ENCODE measurements at places on chromosomes 16 and 17.
A peak's percentile ranks its signal among the peaks of the same experiment; 100 is the strongest.

- no peak for DNase-seq
These were observed 7.1 kb downstream of the AKAP1 start for GRCh38 chr17:57092171-57092570.

DNA sequence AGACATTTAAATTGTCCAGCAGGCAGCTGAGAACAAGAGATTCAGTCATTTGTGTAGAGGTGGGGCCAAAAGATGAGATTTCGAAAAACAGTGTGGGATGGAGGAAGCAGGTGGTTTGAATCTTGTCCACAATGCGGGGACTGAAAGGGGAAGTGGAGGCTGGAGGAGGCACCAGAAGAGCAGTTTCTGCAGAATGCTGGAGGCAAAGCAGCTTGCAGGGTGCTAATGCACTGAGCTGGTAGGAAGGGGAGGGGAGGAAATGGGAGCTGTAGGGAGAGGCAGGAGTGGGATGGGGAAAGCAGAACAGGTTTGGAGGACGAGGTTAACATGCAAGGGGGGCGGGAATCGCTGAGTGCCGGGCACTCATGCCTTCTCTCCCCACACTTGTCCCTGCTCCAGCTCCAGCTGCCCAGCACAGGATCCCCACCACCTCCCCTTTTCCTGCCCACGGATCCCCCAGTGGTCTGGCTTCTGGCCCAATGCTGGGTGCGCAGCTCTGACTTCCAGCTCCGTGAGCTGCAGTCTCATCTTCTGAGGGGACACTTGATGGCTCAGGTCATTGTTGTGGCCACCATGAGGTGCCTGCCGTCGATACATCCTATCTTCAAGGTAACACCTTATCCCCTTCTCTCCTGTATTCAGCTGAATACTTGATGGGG is 9.4 kb downstream of the C17orf100 start:
- no peak for DNase-seq

GRCh38 chr16:58456193-58456592 is 43.8 kb upstream of the NDRG4 start:
- no peak for DNase-seq

DNA sequence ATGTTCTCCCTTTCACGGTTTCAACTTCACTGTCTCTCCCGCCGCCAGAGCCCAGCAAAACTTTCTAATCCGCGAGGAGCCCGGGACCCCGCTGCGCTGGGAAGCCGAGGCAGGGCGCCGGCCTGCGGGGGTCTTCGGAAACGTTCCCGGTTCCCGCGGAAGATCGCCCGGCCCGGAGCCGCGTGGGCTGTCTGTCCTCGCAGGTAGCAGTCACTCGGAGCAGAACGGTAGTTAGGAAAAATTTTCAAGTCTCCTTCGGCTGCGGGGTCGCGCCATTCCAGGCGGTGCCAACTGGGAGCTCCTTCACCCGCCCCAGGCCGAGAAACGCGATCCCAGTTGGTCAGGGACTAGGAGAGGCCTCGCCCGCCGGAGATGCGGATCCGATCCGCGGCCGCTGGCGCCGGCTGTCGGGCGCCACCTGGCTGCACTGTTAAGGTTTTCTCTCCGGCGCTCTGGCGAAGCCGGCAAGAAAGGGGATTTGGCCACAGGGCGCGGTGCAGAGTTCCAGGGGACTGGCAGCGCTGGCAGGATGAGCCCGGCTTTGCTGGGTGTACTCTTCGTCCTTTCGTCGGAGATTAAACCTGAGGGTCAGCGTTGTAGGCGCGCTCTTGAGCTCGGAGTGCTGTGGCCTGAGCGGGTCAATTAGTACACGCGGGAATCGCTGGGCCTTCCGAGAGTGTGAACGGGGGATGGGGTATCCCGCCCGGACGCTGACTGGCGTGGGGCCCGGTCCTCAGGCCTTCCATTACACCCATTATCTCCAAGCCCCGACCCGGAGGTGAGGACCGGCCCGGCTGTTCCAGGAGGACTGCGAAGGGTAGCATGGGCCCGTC is 135.4 kb downstream of the KCNJ12 start:
- DNase-seq, result peak; percentile 50

DNA sequence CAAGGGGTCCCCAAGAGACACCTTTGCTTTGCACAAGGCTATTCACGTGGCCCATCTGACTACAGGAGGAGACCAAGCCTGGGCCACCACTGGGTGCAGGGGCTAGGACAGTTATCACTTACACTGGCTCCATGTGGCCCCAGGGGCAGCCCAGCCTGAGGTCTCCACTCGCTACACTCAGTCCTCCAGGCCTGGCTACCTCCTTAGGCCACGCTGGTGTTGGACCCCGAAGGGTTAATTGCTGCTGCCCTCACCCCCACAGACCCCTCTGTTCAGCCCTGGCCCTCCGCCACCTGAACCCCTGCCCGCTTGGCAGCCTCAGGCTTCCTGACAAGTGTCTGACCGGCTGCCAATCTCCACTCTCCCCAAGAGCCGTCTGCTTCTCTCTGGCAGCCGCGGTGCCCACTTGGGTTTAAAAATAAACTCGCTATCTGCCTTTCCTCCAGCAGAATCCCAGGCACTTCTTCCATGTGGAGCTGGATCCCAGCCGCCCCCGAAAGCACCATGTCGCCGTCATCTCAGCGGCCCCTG is 27.8 kb downstream of the ADAM11 start:
- no peak for DNase-seq

GRCh38 chr17:6327007-6327406 is 107.9 kb downstream of the AIPL1 start:
- no peak for DNase-seq

- peak; percentile 57 for DNase-seq
These were observed at the start of gene GH2 for GRCh38 chr17:63881935-63882601. GH2 (minus strand) TSS chr17:63881944; CDS start chr17:63881801, 143 bp downstream.

- DNase-seq, result no peak
These were observed 3.2 kb downstream of the ANKRD13B start for GRCh38 chr17:29595943-29596774.

DNA sequence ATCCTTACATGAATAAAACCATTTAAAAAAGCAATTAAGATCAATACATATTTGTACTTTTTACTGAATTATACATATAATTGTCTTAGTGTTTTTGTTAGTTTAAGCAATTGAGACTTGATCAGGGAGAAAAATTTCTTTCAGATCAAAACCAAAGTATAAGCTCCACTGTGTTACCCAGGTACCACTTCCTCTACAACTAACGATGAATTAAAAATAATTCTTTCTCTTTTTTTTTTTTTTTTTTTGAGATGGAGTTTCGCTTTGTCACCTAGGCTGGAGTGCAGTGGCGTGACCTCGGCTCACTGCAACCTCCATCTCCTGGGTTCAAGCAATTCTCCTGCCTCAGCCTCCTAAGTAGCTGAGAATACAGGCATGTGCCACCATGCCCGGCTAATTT is 6.8 kb downstream of the FBXO47 start:
- DNase-seq, result no peak

All from bronchial epithelial cell (primary cell).